HFFc6 (cell line): ENCODE measurements at places on chromosomes 1 and 21. TPM values are rescaled to one million over a fixed set of nuclear protein-coding genes. Genes with fewer than 3 reads are reported as not detected.

DNA sequence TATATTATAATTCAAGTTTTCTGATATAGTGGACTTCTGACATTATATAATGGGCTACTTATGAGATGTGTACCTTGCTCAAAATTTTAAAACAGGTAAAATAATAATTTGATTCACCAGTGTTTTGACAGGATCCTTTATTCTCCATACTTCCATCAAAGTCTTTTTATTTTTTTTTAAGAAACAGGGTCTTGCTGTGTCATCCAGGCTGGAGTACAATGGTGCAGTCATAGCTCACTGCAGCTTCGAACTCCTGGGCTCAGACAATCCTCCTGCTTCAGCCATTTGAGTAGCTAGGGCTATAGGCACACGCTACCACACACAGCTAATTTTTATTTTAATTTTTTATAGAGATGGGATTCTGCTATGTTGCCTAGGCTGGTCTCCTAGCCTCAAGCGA lies 129.4 kb downstream of the NRDC start:
- no peak for DNase-seq

GRCh38 chr1:164780111-164780812 lies 221.3 kb downstream of the PBX1 start:
- no peak for DNase-seq

- DNase-seq = no peak
These were observed 209.5 kb downstream of the TOMM20 start for GRCh38 chr1:234918961-234919761.

- DNase-seq = no peak
These were observed 53.0 kb downstream of the EPHB2 start for GRCh38 chr1:22763487-22764200.

GRCh38 chr1:71850936-71851335 lies 431.4 kb downstream of the NEGR1 start:
- DNase-seq = no peak

DNA sequence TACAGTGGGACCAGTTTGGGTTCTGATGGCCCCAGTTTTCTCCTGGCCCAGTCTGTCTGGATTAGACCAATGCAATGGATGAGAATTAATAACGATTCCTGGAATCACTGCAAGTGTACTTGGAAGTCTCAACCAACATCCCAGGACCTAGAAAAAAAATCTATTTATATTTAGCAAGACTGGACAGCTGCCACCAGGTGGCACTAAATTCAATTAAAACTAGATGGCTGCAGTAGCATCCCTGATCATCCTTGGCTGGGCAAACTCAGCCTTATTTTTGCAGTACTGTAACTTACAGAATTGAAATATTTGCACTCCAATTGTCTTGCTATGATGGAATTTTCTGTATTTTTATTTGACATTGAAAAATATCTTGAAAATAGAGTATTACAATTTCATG lies 165.7 kb downstream of the NCAM2 start:
- peak; percentile 61 for DNase-seq

GRCh38 chr1:172662464-172663109 lies 3.7 kb downstream of the FASLG start:
- DNase-seq = peak; percentile 67

DNA sequence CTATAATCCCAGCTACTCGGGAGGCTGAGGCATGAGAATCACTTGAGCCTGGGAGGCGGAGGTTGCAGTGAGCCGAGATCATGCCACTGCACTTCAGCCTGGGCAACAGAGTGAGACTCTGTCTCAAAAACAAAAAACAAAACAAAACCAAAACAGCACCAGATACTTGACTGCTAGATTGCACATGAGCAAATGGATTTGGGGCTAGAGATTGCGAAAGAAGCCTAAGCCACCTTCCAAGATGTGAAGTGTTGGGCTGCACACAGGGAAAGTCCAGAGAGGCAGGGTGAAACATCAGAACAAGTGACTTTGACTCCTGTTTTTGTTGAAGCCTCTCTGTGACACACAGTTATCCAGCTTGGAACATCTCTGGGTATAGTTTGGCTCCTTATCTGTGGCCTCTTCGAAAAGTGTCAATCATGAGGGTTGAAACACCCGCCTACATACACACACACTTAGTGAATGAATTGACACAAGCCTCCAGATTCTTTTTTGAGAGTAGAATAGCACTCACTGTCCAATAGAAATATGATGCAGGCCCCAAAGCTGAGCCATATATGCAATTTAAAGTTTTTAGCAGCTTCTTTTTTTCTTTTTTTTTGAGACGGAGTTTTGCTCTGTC lies 34.2 kb upstream of the GPR137B start:
- no peak for DNase-seq

DNA sequence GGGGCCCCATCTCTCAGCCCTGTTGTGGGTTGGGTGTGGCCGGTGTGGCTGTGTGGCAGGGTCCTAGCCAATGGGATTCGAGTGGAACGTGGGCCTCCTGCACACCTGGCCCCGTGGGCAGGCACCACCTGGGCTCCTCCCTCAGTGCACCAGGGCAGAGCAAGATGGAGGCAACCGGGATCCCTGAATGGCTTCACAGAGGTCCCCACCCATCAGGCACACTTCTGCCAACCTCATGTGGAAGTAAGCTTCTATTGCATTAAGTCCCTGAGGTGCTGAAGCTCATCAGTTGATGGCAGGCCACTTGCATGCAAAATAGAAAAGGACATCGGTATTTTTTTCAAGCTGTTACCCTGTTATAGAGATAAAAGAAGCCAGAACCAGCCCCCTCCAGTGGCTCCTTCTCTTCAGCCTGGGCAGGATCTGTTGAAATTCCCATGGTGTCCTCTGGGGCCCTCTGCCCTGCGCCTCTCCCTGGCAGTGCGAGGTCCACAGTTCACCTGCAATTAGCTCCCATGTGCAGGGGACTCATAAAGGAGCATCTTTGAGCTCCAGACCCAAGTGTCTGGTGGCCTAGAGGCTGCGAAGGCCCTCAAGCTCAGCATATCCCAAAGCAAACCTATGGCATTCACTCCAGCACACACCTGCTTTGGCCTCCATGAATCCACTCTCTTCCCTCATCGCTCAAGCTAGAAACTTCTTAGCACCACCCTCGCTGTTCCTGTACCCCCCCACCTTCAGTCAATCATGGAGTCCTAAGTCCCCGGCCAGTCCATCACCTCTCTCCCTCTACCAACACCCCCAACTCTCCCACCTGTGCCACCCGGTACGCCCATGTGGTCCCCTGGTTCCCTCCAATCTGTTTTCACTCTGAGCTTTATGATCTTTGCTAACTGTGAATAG lies 2.1 kb upstream of the SLC45A1 start:
- DNase-seq = no peak

- DNase-seq = no peak
These were observed 209.7 kb upstream of the VAMP3 start for GRCh38 chr1:7561331-7561921.

GRCh38 chr1:244056577-244056976 lies 5.5 kb downstream of the ZBTB18 start:
- no peak for DNase-seq

GRCh38 chr1:5311147-5311546 lies 656.7 kb downstream of the AJAP1 start:
- DNase-seq = no peak

DNA sequence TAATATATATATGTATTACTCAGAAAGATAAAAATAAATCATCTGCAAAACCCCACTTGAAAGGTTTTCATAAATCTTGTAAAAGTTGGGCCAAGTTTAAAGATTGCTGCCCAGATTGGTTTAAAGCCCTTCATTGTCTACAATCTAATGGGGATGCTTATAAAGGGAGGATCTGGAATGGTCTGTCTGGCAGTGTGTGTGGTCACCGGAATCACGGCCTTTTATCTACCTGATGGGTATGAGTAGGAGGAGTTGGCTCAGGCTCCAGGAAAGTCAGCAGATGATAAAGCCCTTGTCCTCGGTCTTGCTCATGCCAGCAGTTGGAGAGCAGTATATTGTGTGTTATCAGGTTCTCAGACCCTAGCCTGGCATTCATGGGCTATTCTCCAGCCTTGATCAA lies 197.7 kb downstream of the ROR1 start:
- DNase-seq = no peak

DNA sequence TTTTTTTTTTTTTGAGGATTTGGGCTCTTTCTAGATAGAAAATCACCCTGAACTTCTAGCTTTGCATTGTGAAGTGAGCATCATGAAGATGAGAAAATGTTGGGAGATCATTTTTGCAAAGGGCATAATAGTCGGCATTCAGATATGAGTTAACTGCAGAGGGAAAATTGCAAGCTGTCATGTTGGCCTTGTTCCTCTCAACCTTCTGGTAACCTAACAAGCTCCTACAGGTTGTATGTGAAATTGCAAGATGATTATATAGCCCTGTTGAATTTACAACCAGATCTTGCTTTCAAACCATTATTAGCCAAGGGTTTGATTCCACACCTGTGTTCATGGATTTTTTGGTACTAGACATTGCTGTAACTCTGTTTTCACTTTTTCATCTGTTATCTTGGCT lies 2.2 kb downstream of the ELOA start:
- peak; percentile 42 for DNase-seq

- DNase-seq = no peak
These were observed 2.9 kb downstream of the LHX8 start for GRCh38 chr1:75136921-75137641.

DNA sequence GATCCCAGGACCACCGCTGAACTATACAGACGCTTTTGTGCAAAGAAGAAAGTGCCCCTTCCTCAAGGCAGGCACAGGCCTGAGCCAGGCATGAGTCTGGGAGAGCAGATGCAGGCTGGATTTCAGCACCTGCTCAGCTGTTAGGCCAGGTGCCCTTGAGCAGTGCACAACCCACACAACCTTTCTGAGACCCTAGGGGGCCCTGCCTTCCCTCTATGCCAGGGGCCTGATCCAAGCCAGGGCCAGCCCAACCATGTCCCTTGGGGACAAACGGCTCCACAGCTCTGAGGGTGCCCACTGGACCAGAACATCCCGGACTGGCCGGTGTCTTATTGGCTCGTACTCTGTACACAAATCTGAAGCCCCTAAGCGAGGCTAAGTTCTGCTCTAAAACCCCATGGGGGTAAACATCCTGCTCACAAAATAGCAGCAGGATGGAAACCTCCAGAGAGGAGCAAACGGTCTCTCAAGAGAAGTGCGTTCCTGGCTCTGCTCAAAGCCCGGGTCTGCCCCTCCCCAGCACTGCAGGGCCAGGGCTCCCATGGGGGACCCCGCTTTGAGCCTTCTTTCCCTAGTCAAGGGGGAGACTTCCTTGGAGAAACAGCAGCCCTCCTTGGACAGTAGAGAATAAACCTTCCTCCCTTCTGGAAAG lies 275.1 kb downstream of the NPHP4 start:
- no peak for DNase-seq

DNA sequence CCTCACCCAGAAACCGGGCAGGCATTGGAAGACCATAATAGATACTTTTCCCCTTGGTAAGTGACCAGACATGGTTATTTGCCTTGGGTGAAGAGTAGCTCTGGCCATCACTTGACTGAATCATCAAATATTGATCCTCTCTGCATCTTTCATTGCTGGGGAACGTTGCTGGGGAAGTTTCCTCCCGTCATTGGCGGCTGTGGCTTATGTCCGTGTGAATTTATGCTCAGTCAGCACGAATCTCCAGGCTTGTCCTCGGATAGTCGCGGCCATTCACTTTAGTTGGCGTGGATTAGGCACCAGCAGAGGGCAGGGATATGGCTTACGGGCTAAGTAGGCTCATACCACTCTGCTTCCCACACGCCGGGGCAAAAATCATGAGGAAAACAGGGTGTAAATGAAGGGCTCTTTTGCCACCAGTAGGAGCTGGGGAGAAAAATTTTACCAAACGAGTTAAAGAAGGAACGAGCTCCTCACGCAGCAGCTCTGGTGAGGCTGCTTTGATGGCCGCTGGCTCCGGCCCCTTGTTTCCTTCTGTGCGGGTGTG lies 473.4 kb downstream of the CAMTA1 start:
- DNase-seq = no peak

DNA sequence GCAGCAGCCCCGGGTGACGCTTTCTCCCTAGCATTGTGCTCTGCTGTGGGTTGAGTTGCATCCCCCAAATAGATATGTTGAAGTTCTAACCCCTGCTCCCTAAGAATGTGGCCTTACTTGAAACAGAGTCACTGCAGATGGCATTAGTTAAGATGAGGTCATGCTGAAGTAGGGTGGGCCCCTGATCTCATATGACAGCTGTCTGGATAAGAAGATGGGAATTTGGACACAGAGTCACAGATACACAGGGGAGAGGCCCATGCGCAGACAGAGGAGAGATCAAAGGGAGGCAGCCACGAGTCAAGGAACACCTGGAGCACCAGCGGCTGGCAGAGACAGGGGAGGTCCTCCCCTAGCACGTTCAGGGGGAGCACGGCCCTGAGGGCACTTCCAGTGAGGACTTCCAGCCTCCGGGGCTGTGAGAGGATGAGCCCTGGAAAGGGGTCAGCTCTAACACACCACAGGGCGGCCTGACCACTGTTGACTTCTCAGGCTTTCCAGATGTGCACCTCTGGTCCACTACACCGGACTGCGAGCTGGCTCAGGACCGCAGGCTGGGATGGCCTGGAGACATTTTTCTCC lies 46.4 kb downstream of the ABCG1 start:
- DNase-seq = no peak

- DNase-seq = no peak
These were observed 1093.9 kb downstream of the ADGRL2 start for GRCh38 chr1:82894635-82895034.

GRCh38 chr21:14453339-14454015 lies 70.5 kb upstream of the HSPA13 start:
- DNase-seq = no peak

- DNase-seq = peak; percentile 64
These were observed 56.3 kb downstream of the NVL start for GRCh38 chr1:224273641-224274040.

DNA sequence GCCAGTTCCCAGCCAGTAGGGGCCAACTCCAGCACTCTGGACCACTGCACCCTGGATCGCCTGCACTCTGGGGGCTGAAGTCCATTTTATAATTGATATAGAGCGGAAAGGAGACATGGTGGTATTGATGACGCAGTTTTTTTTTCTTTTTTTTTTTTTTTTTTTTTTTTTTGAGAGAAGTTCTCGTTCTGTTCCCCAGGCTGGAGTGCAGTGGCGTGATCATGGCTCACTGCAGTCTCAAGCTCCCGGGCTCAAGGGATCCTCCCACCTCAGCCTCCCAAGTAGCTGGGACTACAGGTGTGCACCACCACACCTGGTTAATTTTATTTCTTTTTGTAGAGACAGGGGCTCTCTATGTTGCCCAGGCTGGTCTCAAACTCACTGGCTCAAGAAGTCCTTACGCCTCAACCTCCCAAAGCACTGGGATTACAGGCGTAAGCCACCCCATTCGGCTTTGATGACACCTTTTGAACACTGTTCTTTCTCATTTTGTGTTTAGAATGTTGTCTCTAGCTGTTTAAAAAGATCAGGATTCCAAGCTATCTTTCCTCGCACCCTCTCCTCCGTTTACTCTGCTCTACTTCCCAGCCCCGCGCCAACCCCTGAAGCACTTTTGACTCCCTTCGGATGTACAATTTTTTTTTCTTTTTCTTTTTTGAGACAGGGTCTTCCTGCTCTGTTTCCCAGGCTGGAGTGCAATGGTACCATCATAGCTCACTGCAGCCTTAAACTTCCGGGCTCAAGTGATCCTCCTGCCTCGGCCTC lies 960 bp downstream of the MX2 start:
- no peak for DNase-seq

PLPP3 gene
- 13.6 to 26.3 TPM (median 14.2 TPM) in 3 replicates for total RNA-seq

TRPM2 gene
- total RNA-seq = 0.11 TPM in 1 of 3 replicates, not detected in the others

KCNT2 gene
- total RNA-seq = 0.24 to 1.1 TPM (median 0.65 TPM) in 3 replicates

SPATA17 gene
- total RNA-seq = 0.09 to 0.71 TPM in 2 of 3 replicates, not detected in the other

ACTL8 gene
- total RNA-seq = not detected in 3 replicates

ZNF695 gene
- total RNA-seq = 0.78 to 3.9 TPM (median 2.1 TPM) in 3 replicates

OR2G3 gene
- not detected in 2 replicates for total RNA-seq

NHLH1 gene
- total RNA-seq = 0.11 TPM in 1 of 2 replicates, not detected in the other

FNDC10 gene
- 1.5 to 4.0 TPM (median 3.5 TPM) in 3 replicates for total RNA-seq

SERPINC1 gene
- total RNA-seq = 0.29 TPM in 1 of 2 replicates, not detected in the other

SLC6A17 gene
- 1.9 and 5.0 TPM in 2 replicates for total RNA-seq

SLC19A2 gene
- 2.6 to 3.1 TPM (median 2.9 TPM) in 3 replicates for total RNA-seq

LPAR3 gene
- 0.27 to 2.1 TPM (median 1.2 TPM) in 3 replicates for total RNA-seq
